ENCODE measurements at places on chromosomes 4 and X.
A peak's percentile ranks its signal among the peaks of the same experiment; 100 is the strongest.

DNA sequence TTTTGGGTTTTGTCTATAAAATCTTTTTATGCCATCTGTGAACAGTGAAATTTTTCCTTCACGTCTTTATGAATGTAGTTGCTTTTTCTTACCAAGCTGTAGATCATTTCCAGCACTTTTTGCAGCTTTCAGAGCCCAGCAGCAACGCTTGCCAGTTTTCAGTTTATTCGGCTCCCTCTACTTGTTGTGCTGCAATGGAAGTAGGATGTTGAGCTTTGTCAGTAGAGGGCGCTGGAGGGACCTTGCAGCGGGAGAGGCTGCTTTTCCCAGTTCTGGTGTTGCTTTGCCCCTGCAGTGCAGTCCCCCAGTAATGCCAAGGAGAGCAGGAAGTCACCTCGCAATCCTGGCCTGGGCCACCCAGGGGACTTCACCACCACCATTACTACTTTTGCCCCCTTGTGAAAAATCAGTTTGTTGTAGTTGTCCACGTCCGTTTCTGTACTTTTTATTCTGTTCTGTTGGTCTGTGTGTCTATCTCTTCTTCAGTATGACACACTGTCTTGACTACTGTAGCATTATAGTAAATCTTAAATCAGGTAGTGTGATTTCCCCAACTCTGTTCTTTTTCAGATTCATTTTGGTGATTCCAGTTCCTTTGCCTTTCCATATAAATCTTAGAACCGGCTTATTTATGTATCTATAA lies 21.8 kb downstream of the CMC4 start:
- no peak for DNase-seq
- H3K36me3 ChIP-seq = peaks cover 11% of the 10 kb centered on the region
- H3K4me3 ChIP-seq = no peak overlapping the region
- H3K27ac ChIP-seq = no peak overlapping the region
- H3K27me3 ChIP-seq = no peaks in the 10 kb centered on the region

- no peak overlapping the region for H3K27ac ChIP-seq
- no peak for DNase-seq
- H3K36me3 ChIP-seq = peaks cover 12% of the 10 kb centered on the region
- no peaks in the 10 kb centered on the region for H3K27me3 ChIP-seq
- H3K4me1 ChIP-seq = peaks cover 3% of the 10 kb centered on the region
- no peak overlapping the region for H3K4me3 ChIP-seq
These were observed 351.4 kb downstream of the NR3C2 start for GRCh38 chr4:148090503-148091476.

DNA sequence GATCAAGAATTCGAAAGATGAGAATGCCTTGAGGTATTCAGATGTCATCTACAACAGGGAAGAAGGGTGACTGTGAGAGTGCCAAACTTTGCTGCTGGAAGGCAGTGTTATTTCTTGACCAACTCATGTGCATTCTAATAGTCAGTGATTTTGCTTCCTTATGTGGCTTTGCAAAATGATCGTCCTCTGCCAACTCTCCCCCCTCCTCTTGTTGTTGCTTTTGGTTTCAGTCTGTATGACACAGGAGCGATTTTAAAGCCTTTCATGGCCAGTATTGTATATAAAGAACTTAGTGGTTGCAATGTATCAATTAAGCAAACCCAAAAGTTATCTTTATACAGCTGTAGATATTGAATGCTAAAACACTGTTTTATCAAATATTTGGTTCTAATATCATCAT lies 379.1 kb downstream of the IL1RAPL1 start:
- no peak for DNase-seq
- H3K4me1 ChIP-seq = no peaks in the 10 kb centered on the region
- H3K27me3 ChIP-seq = no peaks in the 10 kb centered on the region

DNA sequence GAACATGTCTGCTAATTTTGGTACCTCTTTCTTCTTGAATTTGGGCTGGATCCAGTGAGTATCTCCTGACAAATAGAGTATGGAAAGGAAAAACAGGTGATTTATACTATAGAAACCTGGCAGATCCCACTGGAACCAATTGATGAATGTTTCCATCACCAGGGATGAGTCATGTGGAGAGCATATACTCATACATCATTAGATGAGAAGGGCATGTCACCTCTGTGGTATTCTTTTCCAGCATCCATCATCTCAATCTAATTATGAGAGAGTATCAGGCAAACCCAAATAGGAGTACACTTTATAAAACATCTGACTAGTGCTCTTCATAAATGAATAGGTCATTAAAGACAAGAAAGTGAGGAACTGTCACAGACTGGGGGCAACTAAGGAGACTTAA lies 90.7 kb downstream of the CLDN22 start:
- no peak overlapping the region for H3K4me3 ChIP-seq
- no peaks in the 10 kb centered on the region for H3K36me3 ChIP-seq
- H3K27ac ChIP-seq = no peak overlapping the region
- H3K27me3 ChIP-seq = peaks cover 8% of the 10 kb centered on the region

- no peaks in the 10 kb centered on the region for H3K4me1 ChIP-seq
- DNase-seq = no peak
- H3K4me3 ChIP-seq = no peak overlapping the region
- H3K27me3 ChIP-seq = no peaks in the 10 kb centered on the region
- H3K36me3 ChIP-seq = no peaks in the 10 kb centered on the region
These were observed 512.3 kb downstream of the CFAP47 start for GRCh38 chrX:36431819-36432218.

GRCh38 chrX:20442597-20442996 lies 175.9 kb upstream of the RPS6KA3 start:
- peak; percentile 80 for DNase-seq
- peaks cover 43% of the 10 kb centered on the region for H3K4me1 ChIP-seq
- peaks cover 3% of the 10 kb centered on the region for H3K36me3 ChIP-seq
- peak overlapping the region; percentile 34 for H3K27ac ChIP-seq

DNA sequence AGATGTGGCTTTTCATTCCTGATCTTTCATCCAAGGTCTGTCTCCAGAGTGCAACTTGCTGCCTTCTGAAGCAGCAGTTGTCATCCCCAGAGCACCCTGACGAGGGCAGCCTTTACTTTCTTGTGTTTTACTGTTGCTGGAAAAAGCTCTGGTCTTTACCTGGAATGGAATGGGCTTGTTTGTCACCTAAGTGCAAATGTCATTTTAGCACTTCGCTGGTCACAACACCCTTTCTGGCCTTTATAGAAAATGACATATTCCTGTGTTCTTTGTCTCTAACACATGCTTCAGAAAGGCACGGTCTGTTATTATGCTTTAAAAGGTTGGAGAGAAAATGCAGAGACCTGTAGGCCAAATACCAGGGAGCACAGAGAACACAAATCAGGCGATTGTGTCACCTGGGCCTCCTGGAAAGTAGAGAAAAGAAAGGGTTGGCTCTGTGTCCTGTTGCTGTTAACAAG lies 332.7 kb upstream of the IGFBP7 start:
- H3K4me1 ChIP-seq = no peaks in the 10 kb centered on the region
- H3K27ac ChIP-seq = no peak overlapping the region
- no peak for DNase-seq
- H3K36me3 ChIP-seq = no peaks in the 10 kb centered on the region
- H3K4me3 ChIP-seq = no peak overlapping the region
- no peaks in the 10 kb centered on the region for H3K27me3 ChIP-seq

DNA sequence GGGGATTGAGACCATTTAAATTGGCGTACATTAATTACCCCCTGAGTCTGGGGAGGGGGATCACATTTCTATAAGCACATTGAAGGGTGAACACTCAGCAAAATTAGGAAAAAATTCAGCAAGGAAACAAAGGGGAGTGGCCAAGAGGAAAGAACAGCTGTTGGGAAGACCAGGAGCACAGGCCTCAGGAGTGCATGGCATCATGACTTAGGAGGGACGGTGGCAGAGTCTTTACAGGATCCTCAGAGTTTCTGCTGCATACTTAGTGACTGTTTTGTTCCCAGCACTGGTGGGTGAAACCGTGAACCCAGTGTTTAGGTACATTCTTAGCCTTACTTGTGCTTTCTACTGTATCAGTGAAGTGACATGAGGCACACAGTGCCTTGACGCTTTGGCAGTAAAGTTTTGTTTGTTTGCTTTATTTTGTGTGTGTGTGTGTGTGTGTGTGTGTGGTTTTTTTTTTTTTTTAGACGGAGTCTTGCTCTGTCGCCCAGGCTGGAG lies 121.3 kb downstream of the CBR4 start:
- H3K4me1 ChIP-seq = peaks cover 1% of the 10 kb centered on the region
- H3K4me3 ChIP-seq = no peak overlapping the region
- H3K36me3 ChIP-seq = peaks cover 1% of the 10 kb centered on the region
- H3K27me3 ChIP-seq = peaks cover 6% of the 10 kb centered on the region
- no peak for DNase-seq

- DNase-seq = no peak
- H3K4me3 ChIP-seq = no peak overlapping the region
- H3K27ac ChIP-seq = no peak overlapping the region
- no peaks in the 10 kb centered on the region for H3K4me1 ChIP-seq
These were observed 65.6 kb upstream of the BMP2K start for GRCh38 chr4:78710536-78710935.

DNA sequence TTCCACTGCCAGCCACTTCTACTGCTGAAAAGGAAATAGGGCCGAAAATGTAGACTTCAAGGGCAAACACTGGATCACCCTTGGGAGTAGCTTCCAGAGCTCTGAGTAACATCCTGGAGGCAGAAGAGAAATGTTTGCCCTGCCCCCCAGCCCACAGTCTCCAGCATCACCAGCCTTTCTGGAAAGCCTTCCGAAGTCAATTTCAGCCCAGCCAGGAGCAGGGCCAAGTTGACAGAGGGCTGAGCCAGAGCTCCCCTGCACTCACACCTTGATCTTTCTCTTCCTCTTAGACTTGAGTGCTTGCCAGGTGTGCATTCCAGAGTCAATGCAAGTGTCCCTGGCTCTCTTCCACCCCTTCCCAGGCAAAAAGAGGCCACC lies 35.2 kb downstream of the SLC25A5 start:
- no peak overlapping the region for H3K4me3 ChIP-seq
- no peaks in the 10 kb centered on the region for H3K36me3 ChIP-seq

GRCh38 chrX:65928522-65928921 lies 111.4 kb downstream of the VSIG4 start:
- peaks cover 31% of the 10 kb centered on the region for H3K4me1 ChIP-seq
- H3K4me3 ChIP-seq = no peak overlapping the region
- H3K27me3 ChIP-seq = no peaks in the 10 kb centered on the region
- peak overlapping the region; percentile 25 for H3K27ac ChIP-seq
- DNase-seq = no peak

DNA sequence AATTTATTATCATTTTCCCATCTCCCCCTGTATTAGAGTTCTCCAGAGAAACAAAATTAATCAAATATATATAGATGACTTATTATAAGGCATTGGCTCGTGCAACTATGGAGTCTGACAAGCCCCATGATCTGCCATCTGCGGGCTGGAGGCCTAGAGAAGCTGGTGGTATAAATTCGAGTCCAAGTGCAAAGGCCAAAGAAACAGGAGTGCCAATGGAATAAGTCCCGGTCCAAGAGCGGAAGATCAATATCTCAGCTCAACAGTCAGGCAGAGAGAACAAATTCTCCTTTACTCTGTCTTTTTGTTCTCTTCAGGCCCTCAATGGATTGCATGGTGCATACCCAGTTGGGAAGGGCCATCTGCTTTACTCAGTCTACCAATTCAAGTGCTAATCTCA lies 178.8 kb downstream of the NWD2 start:
- no peak for DNase-seq
- peaks cover 28% of the 10 kb centered on the region for H3K27me3 ChIP-seq
- H3K27ac ChIP-seq = no peak overlapping the region
- H3K4me1 ChIP-seq = no peaks in the 10 kb centered on the region
- H3K36me3 ChIP-seq = no peaks in the 10 kb centered on the region
- H3K4me3 ChIP-seq = no peak overlapping the region

DNA sequence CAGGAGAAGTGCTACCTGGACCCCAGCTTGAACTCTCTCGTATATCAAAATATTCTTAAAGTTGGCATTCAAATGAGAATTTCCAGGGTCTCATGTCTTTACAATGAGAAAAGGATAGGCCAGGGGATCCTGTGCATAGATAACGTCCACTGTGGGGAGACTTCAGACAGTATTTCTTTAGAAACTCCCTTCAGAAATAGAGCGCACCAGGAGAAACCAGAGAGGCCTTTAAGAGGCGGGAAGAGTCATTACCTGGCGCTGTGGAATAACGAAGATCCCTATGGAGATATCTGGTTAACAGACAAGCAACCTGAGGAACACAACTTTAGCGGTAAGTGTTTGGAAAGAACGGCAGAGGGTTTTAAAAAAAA lies 600 bp downstream of the RADX start:
- no peak for DNase-seq
- H3K27ac ChIP-seq = peak overlapping the region; percentile 88
- peaks cover 13% of the 10 kb centered on the region for H3K4me1 ChIP-seq
- H3K4me3 ChIP-seq = peak overlapping the region; percentile 92

DNA sequence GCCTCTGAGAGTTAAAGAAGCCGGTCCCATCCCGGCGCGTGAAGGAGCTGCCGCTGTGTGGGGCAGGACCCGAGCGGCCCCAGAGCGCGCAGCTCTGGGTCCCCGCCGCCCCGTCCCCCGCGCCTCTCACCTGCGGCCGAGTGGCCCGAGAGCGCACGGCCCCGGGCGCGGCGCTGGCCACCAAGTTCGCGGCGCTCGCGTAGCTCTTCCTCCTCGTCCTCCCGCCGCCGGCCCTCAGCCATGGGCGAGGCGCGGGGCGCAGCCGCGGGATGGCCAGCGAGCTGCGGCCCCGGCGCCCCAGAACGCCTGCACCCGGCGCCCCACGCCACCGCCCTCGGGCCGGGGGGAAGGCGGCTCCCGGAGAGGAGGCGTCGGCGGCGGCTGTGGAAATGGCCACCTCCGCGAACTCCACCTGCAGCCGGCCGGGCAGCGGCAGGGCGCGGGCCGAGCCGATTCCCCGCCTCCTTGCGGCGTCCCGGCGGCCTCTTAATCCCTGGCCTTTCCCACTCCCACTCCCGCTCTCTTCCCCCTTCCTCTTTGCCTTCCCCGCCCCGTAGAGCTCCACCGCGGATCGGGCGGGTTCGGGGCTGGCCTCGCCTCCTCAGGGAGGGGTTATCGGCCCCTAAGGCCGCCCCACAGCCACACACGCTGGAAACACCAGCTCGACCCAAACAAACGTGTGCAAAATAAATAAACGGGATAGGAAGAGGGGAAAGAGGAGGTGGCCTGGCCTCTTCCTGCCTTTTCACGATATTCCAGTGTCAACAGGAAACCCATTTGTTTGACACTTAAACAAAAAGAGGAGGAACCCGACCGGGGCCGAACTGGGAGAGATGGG lies at the start of gene SH3D19:
SH3D19 (minus strand) TSS at position 495 of the 838 bp plus-strand sequence; CDS start at position 242, 253 bp downstream.
- peak; percentile 36 for DNase-seq
- no peak within 1 kb of the TSS for H3K27ac ChIP-seq
- H3K27me3 ChIP-seq = peaks cover 51% of the 10 kb centered on the region

- no peaks in the 10 kb centered on the region for H3K36me3 ChIP-seq
- DNase-seq = no peak
- no peaks in the 10 kb centered on the region for H3K4me1 ChIP-seq
- H3K27me3 ChIP-seq = no peaks in the 10 kb centered on the region
- no peak overlapping the region for H3K4me3 ChIP-seq
These were observed 119.5 kb downstream of the REELD1 start for GRCh38 chr4:146333895-146334262.

- peaks cover 14% of the 10 kb centered on the region for H3K27me3 ChIP-seq
- no peaks in the 10 kb centered on the region for H3K36me3 ChIP-seq
- no peak overlapping the region for H3K27ac ChIP-seq
- H3K4me1 ChIP-seq = peaks cover 4% of the 10 kb centered on the region
- H3K4me3 ChIP-seq = no peak overlapping the region
These were observed 352.8 kb downstream of the SPRY1 start for GRCh38 chr4:123749383-123749782.
